Upper lobe of right lung (tissue), 1 donor: ENCODE measurements at places on chromosomes 16 and 17. TPM values are rescaled to one million over a fixed set of nuclear protein-coding genes. Genes with fewer than 3 reads are reported as not detected.

DNA sequence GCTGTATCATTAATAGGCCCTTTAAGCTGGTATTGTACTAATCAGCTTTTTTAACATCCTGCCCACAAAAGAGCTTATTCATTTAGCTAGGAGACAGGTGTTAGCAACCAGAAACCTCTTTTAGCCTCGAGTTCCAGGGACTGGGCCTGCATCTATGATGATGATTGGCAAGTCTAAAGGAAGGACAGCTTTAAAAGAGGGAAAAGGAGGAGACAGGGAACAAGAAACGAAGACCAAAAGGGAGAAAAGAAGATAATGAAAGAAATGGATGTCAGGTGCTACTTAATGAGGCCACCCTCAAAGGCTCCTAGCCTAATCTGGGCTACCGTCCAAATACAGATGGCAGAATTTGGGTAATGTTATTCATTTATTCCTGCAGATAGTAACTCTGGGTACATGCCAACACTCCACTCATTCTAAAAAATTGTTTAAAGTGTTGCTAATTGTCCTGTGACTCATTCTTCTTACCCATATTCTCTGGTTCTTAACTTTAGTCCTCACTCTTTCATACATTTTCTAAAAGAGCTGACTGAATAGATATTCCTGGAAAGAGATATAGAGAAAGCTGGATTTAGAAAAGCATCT is 18.7 kb upstream of the RFFL start:
- DNase-seq: no peak

GRCh38 chr17:77227461-77228240 is 86.9 kb downstream of the SEC14L1 start:
- no peak for DNase-seq

Gene PAFAH1B1
- total RNA-seq: 144 TPM

DNA sequence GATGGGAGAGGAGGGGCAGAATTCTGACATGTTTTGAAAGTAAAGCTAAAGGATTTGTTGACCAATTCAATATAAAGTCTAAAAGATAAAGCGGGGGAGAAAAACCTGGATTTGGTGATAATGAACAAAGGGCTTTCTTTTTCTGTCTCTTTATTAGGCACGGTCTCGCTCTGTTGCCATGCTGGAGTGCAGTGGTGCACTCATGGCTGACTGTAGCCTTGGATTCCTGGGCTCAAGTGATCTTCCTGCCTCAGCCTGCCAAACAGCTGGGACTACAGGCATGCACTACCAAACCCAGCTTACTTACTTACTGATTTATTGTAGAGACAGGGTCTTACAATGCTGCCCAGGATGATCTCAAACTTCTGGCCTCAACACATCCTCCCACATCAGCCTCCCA is 7.5 kb downstream of the CDR2 start:
- no peak for DNase-seq

Gene VAT1L
- total RNA-seq: 0.32 TPM

DNA sequence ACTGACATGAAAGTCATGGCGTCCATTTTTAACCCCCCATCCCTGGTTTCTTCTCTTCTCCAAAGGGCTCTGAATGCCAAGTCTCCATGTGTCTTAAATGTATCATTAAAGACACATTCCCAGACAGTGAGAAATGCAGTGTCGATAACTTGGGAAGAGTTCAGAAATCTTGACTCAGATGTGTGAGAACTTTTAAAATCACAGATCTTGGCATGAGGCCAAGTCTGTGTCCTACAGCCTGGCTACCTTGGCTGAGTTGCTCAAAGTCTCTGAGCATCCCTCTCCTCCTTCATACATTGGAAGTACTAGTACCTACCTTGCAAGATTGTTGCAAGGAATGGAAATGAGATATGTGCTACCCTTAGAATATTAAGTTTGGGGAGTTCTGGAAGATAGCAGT is 1046.5 kb upstream of the RBFOX1 start:
- no peak for DNase-seq

GRCh38 chr17:14843086-14843795 is 421.9 kb downstream of the PMP22 start:
- no peak for DNase-seq

GRCh38 chr16:83888672-83889044 is 10.3 kb upstream of the MLYCD start:
- DNase-seq: no peak

Gene PRAC2
- not detected for total RNA-seq

Gene SDK2
- 2.3 TPM for total RNA-seq

- no peak for DNase-seq
These were observed 28.4 kb upstream of the VWA3A start for GRCh38 chr16:22063888-22064467.

Gene ALDH3A2
- 134 TPM for total RNA-seq

DNA sequence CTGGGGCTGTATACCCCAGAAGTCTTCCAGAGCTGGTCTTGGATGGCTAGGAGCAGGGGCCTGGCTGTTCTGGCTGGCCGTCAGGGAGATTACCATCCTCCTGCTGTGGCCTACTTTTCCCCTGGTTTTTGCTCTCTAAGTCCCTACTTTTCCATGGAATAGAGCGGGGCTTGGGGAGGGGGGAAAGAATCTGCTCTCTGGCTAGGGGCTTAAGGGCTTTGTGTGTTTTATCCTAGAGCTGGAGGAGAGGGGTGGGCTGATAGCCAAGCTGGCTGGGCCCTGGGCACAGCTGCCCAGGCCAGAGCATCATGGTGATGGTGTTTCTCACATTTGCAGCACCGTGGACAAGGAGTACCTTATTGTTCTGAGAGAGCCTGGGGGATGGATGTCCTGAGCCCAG is 3.6 kb downstream of the NRN1L start:
- no peak for DNase-seq
